Activated CD4-positive, alpha-beta T cell treated with anti-CD3 and anti-CD28 coated beads for 48 hours (primary cell): ENCODE measurements at places on chromosomes 4 and X.
A peak's percentile ranks its signal among the peaks of the same experiment; 100 is the strongest.

- no peak for DNase-seq
Measured at GRCh38 chrX:114046695-114047279, 537.1 kb upstream of the HTR2C start.

- DNase-seq, result no peak
Measured at GRCh38 chr4:114015444-114015899, 36.0 kb upstream of the ARSJ start.

- DNase-seq, result no peak
Measured at GRCh38 chrX:47578692-47579091, 3.5 kb upstream of the TIMP1 start.

- peak; percentile 5 for DNase-seq
Measured at GRCh38 chrX:55754861-55755294, 37.3 kb downstream of the RRAGB start.

DNA sequence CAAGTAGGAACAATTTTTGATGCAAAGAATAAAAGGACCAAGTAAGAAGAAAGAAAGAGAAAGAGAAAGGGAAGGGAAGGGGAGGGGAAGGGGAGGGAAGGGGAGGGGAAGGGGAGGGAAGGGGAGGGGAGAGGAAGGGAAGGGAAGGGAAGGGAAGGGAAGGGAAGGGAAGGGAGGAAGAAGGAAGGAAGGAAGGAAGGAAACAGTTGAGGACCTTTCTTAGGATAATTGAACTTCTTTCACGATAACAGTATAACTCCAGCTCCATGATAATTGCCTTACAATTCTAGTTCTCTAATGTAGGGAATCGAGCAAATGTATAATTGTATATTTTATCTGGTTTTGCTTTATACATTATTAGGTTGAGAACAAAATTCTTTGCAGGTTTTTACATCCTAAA lies 556.2 kb upstream of the PCDH10 start:
- DNase-seq, result no peak

GRCh38 chr4:123232439-123232838 lies 164.2 kb upstream of the SPRY1 start:
- no peak for DNase-seq

GRCh38 chr4:76308548-76308947 lies 2.0 kb downstream of the STBD1 start:
- no peak for DNase-seq

- DNase-seq, result no peak
Measured at GRCh38 chr4:81756973-81757372, 285.3 kb upstream of the RASGEF1B start.

- no peak for DNase-seq
Measured at GRCh38 chrX:43985511-43985910, 12.3 kb upstream of the NDP start.

DNA sequence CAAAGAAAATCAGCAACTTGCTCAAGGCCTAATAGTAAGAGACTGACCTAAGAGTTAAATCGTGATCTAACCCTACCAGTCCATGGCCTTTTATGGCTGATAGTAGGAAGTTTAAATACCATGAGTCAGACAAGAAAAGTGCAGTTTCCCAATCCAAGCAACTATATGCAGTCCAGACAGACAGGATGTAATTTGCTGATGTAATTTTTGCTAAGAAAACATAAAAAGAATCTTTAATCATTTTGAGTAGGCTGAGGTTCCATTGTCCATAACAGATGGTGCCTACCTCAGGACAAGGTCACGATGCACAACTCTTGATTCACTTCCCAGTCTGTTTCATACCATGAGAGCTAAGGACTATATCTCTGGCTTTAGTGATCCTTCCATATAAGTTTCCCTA lies 317.5 kb upstream of the GRIA3 start:
- no peak for DNase-seq

- no peak for DNase-seq
Measured at GRCh38 chr4:156303708-156304107, 350.0 kb upstream of the CTSO start.

- no peak for DNase-seq
Measured at GRCh38 chr4:173464481-173464880, 65.5 kb downstream of the HAND2 start.

DNA sequence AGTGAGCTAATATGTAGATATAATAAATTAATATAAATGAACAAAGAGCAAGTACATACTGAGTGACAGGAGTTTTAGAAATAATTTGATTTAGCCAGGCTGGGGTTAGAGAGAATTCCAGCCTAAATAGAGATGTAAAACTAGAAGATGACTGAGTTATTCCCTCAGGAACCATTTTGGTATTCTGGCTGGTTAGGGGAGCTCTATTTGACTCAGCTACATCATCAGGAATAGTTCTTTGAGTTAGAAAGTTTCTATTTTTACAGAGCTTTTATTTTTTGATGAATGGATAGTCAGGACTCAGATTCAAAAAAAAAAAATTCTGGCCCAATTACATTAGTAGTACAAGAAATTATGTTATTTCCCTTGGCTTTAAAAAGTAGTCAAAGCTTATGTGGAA lies 180.4 kb upstream of the MID1 start:
- no peak for DNase-seq

DNA sequence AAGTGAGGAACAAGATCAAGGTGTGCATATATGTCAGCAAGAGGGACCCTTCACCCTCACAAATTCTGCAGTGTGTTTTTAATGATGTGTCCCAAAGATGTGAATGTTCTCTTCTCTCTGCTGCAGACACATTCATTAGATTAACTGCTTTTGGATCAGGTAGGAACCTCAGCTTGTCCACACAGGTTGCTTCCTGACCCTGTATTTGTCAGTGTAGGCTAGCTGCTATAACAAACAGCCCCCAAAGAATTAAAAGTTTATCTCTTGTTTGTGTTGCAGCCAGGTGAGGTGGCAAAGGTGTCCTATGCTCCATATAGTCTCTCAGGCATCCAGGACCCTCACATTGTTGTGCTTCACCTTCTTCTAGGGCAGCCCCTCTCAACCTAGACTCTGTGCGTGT lies 17.8 kb downstream of the XG start:
- DNase-seq, result no peak

DNA sequence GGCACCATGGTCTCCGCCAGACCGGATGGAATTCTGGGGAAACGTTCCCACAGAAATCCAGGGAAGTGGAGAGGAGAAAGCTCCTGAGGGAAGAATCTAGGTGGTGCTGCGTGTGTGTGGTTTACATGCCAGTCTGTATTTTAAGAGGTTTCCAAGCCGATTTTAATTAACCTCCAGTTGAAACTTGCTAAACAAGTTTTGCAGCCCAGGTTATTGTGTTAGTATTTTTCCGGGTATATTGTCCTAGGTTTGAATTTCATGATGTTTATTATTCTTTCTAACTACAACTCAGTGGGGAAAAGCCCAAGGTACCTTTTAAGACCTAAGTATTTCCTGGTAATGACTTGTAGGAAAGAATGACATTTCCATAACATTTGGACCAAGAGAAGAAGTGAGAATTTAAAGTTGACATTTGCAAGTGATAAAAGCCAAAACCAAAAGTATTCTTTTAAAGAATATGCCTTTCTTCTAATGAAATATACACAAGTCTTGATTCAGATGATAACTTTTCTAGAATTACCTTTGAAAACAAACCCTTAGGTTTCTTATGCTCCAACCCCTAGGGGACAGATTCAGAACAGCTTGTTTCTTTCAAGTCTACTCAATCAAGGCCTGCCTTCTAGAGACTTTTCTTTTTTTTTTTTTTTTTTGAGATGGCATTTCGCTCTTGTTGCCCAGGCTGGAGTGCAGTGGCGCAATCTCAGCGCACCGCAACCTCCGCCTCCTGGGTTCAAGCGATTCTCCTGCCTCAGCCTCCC lies 14.6 kb downstream of the SAT1 start:
- no peak for DNase-seq

GRCh38 chrX:122555925-122556324 lies 628.2 kb upstream of the GRIA3 start:
- DNase-seq, result no peak

GRCh38 chrX:73965833-73966232 lies 338.1 kb upstream of the ZCCHC13 start:
- no peak for DNase-seq

GRCh38 chr4:114072781-114073180 lies 93.3 kb upstream of the ARSJ start:
- no peak for DNase-seq

DNA sequence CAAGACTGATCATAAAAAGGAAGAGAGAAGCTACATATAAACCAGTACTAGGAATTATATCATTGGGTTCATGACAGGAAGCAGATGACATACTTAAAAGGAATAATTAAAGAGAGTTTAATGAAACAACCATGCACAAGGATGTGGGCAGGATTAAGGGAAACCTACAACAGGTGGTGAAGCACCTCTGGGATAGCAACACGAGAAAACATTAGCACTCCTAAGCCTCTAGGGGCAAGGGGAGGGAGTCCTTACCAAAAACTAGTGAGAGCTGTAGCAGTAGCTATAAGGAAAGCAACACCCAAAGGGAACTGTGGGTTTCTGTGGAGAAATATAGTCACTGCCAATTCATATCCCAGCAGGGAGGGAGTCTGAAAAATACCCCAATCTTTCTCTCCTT lies 7.2 kb upstream of the THOC2 start:
- no peak for DNase-seq

GRCh38 chrX:113929004-113929403 lies 654.9 kb upstream of the HTR2C start:
- DNase-seq, result no peak

GRCh38 chr4:158159054-158159717 lies 13.6 kb downstream of the GASK1B start:
- DNase-seq, result no peak

- DNase-seq, result no peak
Measured at GRCh38 chrX:153728951-153729631, 4.4 kb downstream of the ABCD1 start.

- no peak for DNase-seq
Measured at GRCh38 chr4:147138171-147138570, 192.5 kb upstream of the TTC29 start.

DNA sequence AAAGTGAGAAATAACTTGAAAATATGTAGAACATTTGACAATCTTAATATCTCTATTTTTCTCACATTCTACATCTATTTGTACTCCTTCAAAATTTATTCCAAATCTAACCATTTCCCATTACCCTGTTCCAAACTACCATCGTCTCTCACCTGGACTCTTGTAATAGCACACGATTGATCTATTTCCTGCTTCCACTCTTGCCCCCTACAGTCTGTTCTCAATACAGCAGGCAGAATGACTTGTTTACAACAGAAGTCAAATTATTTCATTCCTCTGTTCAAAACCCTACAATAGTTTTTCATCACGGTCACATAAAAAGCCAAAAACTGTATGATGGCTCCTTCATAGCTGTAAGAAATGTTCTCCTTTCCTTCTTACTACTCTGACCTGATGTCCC lies 21.1 kb upstream of the LUZP4 start:
- no peak for DNase-seq

DNA sequence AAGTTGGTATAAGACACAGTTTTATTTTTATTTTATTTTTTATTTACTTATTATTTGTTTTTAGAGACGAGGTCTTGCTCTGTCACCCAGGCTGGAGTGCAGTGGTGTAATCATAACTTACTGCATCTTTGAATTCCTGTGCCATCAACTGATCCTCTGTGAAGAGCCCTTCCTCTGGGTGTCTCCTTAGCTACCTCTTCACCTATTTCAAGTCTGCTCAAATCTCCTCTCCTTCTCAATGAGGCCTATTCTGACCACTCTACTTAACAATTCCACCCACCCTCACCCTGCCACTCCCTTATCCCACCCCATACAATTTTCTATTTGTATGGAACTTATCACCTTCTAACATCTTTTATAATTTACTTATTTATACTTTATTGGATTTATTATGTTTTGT lies 183.4 kb downstream of the PPP3CA start:
- DNase-seq, result no peak

DNA sequence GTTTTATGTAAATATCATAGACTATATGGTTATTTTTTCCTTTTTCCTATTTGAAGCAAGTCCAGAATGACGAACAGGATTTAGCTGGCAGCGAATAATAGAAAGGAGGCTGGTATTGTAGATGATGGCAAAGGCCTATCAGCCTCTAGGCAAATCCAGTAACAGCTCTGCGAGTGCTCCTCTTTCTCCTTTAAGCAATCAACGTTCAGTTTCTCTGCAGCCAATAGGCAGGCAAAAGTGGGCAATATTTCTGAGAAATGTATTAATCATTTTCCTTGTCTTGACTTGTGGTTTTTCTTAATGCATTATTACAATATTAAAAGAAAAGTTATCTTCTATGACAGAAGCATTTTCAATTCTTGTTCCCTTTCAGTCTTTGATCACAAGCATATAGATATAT lies 183.3 kb downstream of the SH3KBP1 start:
- no peak for DNase-seq

DNA sequence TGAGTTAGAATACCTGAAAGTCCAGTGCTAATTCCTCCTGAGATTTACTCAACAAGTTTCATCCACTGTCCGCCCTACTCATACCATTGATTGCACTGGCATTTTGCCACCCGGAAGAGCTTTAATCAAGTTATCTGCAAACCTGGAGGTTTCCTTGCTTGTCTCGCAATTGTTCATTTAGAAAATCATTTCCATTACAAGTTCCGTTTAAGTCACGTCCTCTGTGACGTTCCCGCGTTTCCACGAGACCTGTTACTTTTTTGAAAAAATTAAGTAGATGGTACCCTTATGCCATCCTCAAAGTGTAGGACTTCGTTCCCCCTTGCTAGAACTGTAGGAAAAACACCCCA lies 761 bp upstream of the FRYL start:
- DNase-seq, result peak; percentile 57

DNA sequence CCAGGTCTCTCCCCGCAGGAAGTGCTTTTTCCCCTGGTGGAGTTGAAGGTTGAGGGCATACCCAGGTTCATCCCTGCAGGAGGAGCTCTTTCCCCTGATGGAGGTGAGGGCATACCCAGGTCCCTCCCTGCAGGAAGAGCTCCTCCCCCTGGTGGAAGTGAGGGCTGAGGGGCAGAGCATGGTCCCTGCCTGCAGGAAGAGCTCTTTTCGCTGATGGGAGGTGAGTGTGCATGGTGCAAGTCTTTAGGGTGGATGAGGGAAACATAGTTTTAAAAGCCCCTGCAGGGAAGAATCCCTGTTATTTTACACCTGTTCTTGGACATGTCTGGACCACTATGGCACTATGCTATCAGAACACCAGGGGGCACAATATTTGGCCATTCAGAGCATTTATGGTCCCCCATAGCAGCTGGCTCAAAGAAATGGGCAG lies 43.7 kb upstream of the PUDP start:
- DNase-seq, result no peak
